Renal cortex interstitium (tissue), 15 donors: ENCODE measurements at places on chromosomes 5 and 9. TPM values are rescaled to one million over a fixed set of nuclear protein-coding genes. Genes with fewer than 3 reads are reported as not detected.

Gene ROR2
- polyA plus RNA-seq: 20.0 TPM

Gene ZNF879
- 8.5 TPM for polyA plus RNA-seq

Gene NDST1
- 55.3 TPM for polyA plus RNA-seq

Gene PLAC8L1
- polyA plus RNA-seq: 1.0 TPM

Gene PCDHGB3
- 2.1 TPM for polyA plus RNA-seq

Gene SPATA31D4
- polyA plus RNA-seq: not detected

Gene GABRG2
- 0.03 TPM for polyA plus RNA-seq

Gene PTPN3
- 41.1 TPM for polyA plus RNA-seq

- DNase-seq: no peak
Measured at GRCh38 chr5:15510831-15511230, 10.9 kb downstream of the FBXL7 start.

GRCh38 chr9:69157751-69158466 is 16.2 kb upstream of the TJP2 start:
- no peak for DNase-seq

GRCh38 chr5:60722416-60722815 is 22.4 kb upstream of the DEPDC1B start:
- no peak for DNase-seq

- peak; percentile 73 for DNase-seq
Measured at GRCh38 chr9:121652021-121652837, 795 bp downstream of the DAB2IP start.

- DNase-seq: no peak
Measured at GRCh38 chr9:8012986-8013385, 213.4 kb upstream of the DMAC1 start.

- DNase-seq: no peak
Measured at GRCh38 chr5:66358741-66359140, 214.6 kb downstream of the SREK1 start.

DNA sequence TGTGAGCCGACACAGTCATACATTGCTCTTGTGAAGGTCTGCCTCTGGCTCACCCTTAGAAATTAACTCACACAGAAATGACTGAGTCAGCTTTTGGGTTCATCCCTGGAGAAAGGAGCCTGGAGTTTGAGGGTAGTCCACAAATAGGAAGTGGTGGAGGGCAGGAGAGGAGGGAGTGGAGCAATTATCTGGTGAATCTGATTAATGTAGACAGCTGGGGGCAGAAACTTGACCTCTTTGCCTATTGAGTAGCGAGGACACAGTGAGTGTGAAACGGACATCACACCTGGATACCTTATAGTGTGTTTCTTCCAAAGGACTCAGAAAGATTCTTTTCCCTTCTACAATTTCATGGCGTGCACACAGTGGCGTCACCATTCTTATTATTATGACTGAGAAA is 48.5 kb upstream of the MSX2 start:
- no peak for DNase-seq

- DNase-seq: no peak
Measured at GRCh38 chr5:104998169-104998568, 1435.6 kb upstream of the NUDT12 start.

- DNase-seq: no peak
Measured at GRCh38 chr9:72292256-72292682, 72.7 kb downstream of the ZFAND5 start.

DNA sequence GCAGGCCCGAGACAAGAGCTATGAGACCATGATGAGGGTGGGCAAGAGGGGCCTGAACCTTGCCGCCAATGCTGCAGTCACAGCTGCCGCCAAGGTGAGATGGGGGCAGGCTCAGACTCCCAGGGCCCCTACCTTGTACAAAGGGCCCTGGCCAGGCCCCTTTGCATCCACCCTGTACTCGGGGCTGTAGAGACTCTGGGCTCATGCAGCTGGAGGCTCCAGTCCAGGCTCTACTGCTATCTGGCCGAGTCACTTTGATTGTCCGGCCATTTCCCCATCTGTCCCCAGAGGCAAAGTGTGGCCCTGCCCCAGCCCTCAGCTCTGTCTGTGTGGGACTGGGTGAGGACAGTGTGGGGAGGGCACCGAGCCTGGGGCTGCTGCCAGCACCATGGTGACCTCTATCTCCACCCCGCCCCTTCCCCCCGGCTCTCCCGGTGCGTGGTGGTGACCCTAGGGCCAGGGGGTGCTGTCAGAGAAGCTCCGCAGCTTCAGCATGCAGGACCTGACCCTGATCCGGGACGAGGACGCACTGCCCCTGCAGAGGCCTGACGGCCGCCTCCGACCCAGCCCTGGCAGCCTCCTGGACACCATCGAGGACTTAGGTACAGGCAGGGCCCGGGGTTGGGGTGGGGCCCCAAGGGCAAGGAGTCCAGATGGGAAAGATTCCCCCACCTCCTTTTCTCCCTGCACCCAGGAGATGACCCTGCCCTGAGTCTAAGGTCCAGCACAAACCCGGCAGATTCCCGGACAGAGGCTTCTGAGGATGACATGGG is 6.1 kb downstream of the REEP2 start:
- DNase-seq: no peak

GRCh38 chr5:16586556-16586955 is 30.2 kb downstream of the RETREG1 start:
- DNase-seq: no peak

- peak; percentile 74 for DNase-seq
Measured at GRCh38 chr5:34655354-34655991, 655 bp upstream of the RAI14 start.

DNA sequence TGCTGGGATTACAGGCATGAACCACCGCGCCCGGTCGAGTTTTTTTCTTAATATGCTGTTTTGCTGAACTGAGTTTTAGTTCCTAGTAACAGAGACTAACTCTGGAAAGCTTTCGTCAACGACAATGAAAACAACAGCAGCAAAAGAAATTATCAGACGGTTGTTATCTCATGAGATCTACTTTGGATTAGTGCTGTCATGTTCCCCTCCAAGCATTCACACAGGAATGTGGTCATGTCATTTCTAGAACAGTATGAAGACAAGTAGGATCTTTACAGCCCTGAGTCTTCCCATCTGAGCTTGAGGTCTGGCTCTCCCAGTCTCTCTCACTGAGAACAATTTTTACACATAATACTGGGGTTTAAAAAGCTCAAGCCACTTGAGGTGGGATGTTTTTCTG is 4.0 kb upstream of the ANKRD33B start:
- no peak for DNase-seq

GRCh38 chr5:110873773-110874437 is 135.1 kb downstream of the SLC25A46 start:
- DNase-seq: no peak

DNA sequence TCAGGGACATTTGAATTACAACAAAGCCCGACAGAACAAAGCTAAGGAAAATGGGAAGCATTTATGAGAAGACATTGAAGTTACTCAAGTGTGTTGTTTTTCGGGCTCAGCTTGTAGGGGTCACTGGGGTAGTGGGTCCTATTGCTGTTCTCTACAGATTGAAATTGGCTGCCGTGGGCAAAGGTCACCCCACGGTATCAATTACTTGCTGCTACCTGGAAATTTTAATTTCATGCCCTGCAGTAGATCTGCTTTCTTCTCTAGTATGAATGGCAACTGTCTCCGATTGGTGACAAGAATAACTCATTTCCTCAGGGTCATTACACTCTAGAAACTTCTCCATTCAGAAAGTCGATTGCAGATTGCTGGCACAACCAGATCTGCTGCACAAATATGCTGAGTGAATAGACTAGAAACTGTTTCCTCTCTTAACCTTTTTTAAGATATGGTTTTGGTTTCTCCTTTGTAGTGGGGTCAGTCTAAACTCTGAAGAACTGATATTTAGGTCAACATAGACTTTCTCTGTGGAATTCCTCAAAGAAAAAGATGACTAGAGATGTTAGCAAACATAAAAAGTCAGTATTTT is 454.1 kb downstream of the ARHGEF28 start:
- no peak for DNase-seq

DNA sequence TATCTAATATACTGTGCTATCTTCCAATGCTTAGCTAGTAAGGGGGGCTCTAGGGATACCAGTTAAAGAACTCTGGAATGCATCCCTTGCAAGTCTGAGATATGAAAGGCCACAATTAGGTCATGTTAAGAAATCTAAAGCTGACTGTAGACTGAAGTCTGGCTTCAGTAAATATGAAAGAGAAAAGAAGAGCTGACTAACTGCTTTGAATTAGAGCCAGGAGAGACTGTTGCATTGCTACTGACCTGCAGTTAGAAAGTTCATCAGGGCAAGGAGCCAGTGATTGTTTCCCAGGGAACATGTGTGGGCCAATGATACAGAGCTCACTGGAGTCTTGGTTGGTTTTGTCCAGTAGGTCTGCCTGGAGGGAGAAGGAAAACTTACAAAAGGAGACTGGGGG is 472.1 kb upstream of the TNC start:
- DNase-seq: no peak

DNA sequence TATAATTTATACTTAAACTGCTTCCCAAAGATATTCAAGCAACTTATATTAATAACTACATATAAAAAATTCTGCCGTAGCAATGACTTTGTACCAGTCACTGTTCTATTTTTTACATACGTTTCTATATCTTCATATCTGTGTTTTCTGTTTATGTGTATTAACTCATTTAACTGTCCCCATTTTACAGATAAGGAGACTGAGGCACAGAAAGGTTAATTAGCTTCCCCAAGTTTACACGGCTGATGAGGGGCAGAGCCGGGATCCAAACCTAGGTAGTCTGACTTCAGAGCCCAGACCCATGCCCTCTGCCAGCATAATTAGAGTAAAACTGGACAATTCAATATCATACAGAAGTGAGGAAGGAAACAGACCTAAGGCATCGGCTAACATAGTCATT is 259.7 kb upstream of the TUT7 start:
- no peak for DNase-seq
